Activated CD4-positive, alpha-beta T cell treated with anti-CD3 and anti-CD28 coated beads for 4 hours (primary cell): ENCODE measurements at places on chromosomes 7 and 10.

- DNase-seq = no peak
Measured at GRCh38 chr7:117098457-117098856, 145.2 kb downstream of the ST7 start.

DNA sequence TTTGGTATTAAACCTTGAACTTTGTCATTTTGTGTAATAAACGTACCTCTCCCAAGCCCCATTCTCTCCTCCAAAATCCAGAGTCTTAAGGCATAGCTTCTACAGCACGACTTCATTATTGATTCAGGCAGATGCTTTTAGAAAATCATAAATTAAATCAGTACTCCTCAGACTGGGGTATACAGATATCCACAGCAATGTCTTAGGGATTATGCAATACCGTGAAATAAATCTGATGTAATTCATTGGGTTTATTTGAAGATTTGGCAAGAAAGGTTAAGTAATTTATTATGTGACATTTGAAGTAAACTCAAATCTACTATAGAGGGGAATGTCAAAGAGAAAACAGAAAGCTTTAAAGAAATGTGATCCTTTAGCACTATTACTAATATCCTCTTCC lies 246.1 kb upstream of the PLXDC2 start:
- no peak for DNase-seq

- no peak for DNase-seq
Measured at GRCh38 chr10:90430186-90430585, 427.7 kb downstream of the HTR7 start.

DNA sequence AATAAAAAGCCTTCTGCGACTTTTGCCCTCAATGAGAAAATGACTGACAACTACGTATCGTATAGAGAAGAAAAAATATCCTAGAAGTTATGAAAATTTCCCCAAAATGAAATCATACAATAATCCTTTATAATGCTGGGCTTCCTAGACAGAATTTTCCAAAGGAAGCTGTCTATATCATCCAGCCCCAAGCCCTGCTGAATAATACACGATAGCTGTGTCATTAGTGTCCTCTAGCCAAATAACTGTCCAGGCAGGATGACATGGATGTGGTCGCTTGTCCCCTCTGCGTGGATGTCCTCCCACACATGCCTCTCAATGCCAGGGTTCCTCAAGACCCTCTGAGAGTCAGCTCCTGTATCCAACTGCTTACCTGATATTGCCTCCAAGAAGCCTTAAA lies 61.7 kb upstream of the ECHDC3 start:
- DNase-seq = no peak

GRCh38 chr7:92639966-92640365 lies 49.8 kb upstream of the FAM133B start:
- no peak for DNase-seq

GRCh38 chr10:48501226-48501625 lies 103.6 kb downstream of the ARHGAP22 start:
- no peak for DNase-seq
